ENCODE measurements at places on chromosomes 13 and 19.

DNA sequence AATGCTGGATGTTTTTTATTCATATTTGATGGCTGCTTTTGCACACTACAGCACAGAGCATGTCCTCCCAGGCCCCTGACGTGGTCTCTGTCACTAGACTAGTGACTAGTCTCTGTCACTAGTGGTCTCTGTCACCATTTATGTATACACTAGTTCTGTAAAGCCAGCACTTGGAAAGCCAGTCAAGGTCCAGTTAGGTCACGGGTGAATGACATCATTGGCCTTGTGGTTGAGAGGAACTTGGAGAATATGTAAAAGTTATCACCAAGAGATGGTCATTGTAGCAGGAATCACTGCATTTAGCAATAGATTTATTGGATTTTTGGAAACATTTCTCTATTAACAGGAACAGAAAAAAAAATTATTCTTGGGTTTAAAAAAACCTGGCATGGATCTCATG is 72.9 kb downstream of the SHISA2 start:
- DNase-seq, result no peak

DNA sequence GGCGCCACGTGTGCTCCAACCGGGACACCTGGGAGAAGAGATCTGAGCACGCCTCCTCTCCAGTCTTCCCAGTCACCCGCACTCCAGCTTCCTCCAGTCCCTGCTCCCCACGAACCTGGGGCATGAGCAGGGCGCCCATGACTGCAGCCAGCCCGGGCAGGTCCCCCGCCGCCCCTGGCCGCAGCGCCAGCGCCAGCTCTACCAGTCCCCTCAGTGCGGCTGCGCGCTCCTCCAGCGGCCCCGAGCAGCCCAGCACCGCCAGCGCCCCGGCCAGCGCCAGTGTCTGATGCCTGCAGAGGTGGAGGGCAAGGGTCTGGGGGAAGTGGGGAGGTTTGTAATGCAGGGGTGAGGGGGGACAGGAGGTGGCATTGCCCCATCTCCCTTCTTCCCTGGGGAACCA is 13.1 kb downstream of the SH2D3A start:
- no peak for DNase-seq

GRCh38 chr13:114099918-114100445 is 32.4 kb downstream of the RASA3 start:
- DNase-seq, result no peak

DNA sequence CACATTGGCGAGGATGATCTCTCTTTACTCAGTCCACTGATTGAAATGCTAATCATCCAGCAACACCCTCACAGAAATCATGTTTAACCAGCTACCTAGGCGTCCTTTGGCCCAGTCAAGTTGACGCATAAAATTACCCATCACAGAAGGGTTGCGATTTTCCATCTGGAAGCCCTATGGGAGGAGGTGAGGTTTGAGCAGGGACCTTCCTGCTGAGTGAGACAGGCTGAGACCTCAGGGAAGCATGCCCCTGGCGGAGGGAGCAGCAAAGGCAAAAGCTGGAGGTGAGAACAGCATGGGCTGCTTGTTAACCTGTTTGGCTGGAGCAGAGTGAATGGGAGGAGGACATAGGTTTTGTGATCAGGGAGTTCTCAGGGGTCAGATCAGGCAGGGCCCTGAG is 7.3 kb downstream of the TTC9B start:
- DNase-seq, result no peak

DNA sequence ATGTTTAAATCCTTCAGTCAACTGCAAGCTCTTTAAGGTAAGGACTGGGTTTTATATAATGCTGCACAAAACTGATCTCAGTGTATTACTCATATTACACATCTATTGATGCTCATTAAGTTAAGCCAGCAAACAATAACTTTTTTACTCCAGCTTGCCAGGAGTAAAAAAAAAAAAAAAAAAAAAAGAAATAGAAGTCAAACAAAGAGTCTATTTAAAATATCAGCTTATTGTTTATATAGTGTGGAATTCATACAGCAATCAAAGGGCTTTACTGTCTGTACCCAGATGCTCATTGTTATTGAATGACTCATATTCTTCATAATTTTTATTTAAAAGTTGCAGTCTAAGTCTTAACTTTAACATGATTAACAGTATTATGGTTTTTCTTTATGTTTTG is 21.8 kb upstream of the KBTBD7 start:
- no peak for DNase-seq

DNA sequence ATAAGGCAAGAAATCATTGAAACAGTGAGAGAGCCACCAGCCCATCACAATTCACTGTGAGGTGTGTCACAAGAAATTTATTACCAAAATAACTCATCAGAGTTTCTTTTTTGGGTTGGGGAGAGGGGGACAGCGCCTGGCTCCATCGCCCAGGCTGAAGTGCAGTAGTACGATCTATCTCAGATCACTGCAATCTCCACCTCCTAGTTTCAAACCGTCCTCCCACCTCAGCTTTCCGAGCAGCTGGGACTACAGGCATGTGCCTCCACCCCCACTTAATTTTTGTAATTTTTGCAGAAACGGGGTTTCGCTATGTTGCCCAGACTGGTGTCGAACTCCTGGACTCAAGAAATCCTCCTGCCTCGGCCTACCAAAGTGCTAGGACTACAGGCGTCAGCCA is 3.6 kb downstream of the IFNL1 start:
- DNase-seq, result no peak

DNA sequence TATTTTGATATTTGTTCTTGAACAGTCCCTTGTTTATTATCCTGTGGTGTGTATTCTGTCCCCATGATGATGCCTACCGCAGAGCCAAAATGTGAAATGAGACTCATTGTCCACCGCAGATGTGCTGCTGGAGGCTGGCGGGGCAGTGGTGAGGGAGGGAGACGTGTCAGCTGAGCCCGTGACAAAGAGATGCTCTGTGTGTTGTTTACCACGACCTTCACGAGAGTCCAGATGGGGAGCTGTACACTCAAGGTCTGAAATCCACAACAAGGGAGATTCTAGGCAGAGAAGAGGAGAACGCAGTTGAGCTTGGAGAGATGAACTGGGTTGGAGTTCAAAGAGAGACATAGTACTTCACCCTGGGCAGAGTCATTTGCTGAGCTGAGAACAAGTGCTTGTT is 20.8 kb upstream of the AMER2 start:
- DNase-seq, result no peak

DNA sequence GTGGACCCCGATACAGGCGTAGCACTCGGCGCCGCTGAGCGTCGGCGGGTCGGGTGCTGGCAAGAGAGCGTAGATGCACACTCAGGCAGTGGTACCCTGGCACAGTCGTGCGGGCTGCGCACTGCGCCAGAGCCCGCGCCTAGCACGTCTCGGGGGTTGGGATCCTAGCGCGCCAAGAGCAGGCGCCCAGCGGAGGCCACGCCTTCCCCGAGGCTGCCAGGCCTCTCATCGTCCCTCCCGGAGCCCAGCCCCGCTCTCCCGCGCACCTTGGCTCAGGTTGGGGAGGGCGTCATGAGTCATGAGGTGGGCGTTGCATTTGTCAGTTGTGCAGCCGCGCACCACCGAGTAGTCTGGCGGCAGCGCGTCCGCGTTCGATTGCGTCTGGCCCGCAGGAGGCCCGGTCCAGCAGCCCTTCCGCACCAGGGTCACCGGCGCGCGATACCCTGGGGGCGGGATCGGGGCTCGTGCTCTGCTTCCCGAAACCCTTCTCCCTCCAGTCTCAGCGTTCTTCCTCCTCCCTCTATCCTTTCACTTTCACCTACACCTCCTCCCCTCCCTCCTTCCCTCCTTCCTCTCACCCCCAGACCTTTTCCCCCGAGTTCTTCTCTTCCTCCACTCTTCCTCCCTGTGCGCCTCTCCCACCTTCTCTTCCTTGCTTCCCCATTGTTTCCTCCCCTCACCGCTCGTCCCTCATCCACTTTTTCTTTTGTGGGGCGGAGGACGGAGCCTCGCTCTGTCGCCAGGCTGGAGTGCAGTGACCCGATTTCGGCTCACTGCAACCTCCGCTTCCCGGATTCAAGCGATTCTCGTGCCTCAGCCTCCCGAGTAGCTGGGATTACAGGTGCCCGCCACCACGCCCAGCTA is 3.5 kb downstream of the LYPD5 start:
- DNase-seq, result peak; percentile 70

GRCh38 chr13:98299235-98299965 is 122.3 kb upstream of the RNF113B start:
- no peak for DNase-seq
